Stimulated activated CD4-positive, alpha-beta T cell treated with anti-CD3 and anti-CD28 coated beads, Interleukin-15, amount 100 ng/mL, for 24 hours (primary cell): ENCODE measurements at places on chromosomes 4 and X.
A peak's percentile ranks its signal among the peaks of the same experiment; 100 is the strongest.

DNA sequence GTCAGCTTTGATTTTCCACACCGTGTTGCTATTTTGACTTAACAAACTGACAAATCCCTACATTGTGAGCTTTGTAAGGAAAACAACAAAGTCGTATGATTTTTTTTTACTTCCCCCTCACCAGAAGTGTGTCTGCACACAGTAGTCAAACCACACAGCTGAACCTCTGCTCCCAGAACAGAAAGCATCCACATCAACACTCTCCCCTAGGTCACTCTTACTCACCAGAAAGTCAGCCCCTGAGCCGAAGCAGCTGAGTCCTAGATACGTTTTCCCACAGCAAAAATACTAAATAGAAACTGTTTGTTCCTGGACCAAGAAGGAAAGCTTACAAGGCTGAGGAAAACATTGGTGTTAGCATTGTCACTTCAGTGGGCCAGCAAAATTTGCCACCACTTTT is 305.7 kb downstream of the DHX15 start:
- no peak for DNase-seq

GRCh38 chr4:151651496-151651895 is 109.3 kb downstream of the GATB start:
- DNase-seq, result no peak

DNA sequence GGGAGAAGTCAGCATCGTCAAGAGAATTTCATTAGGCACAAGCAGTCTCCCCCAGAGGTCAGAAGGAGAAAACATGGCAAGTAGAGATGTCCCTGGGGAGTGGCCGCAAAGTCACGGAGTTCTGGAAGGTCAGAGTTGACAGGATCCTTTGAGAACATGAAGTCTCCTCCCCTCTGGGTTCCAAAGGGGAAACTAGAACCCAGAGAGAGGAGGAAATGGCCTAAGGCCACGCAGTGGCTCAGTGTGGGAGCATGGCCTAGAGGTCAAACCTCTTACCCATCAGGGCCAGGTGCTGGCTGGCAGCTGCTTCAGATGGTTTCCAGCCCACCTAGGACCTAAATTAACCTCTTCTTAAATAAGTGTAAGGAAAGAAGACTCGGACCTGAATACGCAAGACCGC is 884 bp downstream of the IDH3G start:
- no peak for DNase-seq

DNA sequence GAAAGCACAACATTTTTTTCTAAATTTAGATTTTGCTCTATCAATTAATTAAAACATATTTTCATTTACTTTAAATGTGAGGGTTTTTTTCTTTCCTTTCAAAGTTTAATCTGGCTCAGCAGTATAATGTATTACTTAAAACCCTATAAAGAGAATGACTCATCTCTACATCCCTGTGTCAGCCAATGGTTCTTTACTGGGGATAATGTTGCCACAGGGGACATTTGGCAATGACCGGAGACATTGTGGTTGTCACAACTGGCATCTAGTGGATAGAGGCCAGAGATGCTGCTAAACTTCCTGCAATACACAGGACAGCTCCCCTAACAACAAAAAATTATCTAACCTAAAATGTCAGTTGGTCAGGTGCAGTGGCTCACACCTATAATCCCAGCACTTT is 53.8 kb downstream of the SYNPO2 start:
- DNase-seq, result no peak

DNA sequence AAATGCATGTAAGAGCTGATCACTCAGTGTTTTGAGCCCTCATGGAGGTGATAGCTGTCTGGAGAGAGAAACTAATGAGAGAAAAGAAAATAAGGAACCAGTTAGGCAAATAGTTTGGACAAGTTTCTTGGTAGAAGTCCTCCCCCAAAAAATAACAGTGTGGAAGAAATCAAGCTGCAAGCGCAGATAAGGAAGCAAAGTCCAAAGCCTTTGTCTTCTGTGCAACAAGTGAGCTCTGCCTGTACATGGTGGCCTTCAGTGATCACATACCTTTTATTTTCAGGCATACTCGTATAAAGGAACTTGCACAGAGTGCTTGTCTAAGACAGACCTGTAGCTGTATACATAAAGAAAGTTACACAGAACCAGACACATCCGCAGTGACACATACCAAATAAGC is 2.5 kb upstream of the UGT2A3 start:
- DNase-seq, result no peak

- DNase-seq, result peak; percentile 88
Observed at GRCh38 chrX:130091980-130092522, 18.2 kb downstream of the ELF4 start.

DNA sequence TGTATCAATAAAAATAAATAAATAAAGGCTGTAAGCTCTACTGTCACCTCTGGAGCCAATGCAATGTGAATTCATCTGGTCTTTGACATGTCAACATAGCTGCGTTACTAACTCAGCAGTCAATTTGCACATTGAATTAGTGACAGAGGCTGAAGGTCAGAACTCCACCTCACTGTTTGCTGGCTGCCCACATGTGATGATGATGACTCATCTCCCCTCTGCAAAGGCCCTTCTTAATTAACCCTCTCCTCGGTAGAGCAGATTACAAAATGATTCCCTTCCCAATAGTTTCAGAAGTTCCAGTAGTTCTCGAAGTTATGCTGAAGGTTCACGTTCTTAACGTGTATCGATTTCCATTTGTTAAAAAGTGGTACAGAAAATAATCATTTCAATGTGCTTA is 1626.0 kb upstream of the TENM3 start:
- DNase-seq, result no peak
